Iris pigment epithelial cell (primary cell): ENCODE measurements at places on chromosomes 13 and 19.

- DNase-seq: no peak
These were observed 11.3 kb upstream of the RNASEH2B start for GRCh38 chr13:50898338-50898737.

DNA sequence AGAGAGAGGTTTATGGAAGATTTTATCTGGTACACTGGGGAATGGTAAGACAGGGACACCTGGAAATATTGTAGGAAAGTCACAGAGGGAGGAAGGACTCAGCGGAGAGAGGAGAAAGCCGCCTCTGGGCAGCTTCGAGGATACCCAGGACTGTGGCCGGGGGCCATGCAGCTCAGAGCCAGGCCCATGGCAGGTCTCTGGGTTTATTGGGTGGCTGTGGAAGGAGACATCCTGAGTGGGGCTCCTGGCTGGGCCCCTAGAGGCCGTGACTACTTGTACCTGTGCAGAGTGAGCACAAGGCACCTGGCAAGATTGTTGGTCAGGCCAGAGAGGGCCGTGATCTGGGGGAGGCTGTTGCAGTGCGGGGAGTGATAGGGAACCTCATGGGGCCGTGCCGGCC lies 3.4 kb downstream of the DAZAP1 start:
- DNase-seq: no peak

DNA sequence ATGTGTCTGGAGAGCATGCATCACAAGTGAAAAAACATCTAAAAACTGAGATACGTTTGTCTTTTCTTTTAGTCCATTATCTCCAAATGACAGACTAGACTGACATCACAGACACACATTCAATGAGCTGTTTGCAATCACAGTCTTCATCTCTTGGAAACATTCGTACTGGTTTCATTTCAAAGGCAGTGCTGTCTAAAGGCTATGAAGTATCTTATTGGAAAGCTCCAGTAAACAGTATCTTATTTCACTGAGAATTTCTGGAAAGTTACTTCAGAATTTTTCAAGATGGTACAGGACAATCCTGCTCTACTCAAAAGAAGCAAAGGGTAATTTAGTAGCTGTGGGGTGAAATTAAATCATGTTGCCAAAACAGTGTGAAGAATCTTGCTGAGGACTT lies 53.5 kb upstream of the TNFRSF19 start:
- peak; percentile 60 for DNase-seq

GRCh38 chr13:31530922-31531321 lies 208.4 kb upstream of the RXFP2 start:
- DNase-seq: no peak

GRCh38 chr13:50842251-50842989 lies 1.1 kb downstream of the DLEU7 start:
- DNase-seq: no peak
